Fibroblast of skin of left biceps (primary cell): ENCODE measurements at places on chromosomes 6 and 20.

DNA sequence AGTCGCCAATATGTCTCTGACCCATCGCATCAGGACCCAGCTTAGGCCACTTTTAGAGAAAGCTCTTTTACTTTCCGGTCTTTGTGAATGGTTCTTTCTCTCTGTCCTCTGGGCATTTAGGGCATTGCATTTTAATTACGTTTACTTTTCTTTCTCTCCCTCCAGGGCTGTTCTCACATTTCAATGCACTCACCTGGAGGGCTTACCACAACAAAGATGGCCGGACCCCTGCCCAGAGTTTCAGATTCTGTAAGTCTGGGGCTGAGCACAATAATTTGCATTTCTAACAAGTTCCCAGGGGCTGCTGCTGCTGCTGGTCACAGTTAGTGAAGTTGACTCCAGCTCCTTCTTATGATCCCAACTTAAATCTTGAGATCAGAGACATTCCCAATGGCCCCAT lies 3.0 kb downstream of the ANKRD66 start:
- DNase-seq, result no peak

DNA sequence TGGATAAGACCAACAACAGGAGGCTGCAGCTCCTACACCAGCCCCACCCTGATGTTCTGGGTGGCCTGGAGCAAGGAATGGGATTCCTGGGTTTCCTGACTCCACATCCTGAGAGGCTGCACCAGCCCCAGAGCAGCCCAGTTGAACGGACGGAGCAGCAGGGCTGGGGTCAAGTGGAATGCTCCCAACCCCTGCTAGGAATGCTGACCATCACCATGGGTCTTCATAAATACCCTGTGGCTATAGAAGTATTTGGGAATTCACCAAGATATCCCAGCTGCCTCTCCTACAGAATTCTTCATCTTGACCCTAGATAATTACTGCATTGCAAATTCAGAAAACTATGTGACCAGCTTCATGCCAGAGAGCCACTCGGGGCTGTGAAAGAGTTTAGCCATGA lies 180.3 kb downstream of the THBS2 start:
- peak; percentile 58 for DNase-seq

- DNase-seq, result no peak
Measured at GRCh38 chr20:37437676-37438075, 83.4 kb upstream of the NNAT start.

- no peak for DNase-seq
Measured at GRCh38 chr20:32839227-32839981, 19.3 kb upstream of the EFCAB8 start.

DNA sequence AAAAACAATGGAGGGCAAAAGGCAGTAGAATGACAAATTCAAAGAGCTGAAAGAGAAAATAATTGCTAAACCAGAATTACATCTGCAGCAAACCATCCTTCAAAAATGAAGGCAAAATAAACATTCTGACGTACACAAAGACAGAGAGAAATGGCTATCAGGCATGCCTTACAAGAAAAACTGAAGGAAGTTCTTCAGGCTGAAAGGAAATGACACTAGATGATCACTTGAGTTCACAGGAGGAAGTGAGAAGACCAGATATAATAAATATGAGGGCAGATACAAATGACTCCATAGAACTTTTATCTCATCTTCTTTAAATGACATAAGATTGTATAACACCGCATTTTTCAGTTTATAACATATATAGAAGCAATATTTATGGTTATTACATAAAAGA lies 30.0 kb downstream of the DZANK1 start:
- no peak for DNase-seq
